ENCODE measurements at places on chromosomes 16 and 17.

DNA sequence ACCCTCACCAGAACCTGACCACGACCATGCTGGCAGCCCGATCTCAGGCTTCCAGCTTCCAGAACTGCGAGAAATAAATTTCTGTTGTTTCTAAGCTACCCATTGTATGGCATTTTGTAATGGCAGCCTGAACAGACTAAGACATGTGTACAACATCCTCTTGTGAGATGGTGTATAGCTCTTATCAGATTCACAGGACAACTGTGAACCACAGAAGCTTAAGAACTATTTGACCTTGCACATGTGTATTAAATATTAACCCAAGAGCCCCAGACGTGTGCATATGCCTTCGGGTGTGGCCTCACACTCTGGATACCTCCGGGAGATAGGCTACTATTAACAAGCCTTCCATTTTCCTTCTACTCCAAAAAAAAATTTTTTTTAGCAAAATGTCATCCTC, 248.9 kb downstream of the SLC39A11 start:
- DNase-seq, result no peak

GRCh38 chr17:51921500-51921899, 237.0 kb downstream of the CA10 start:
- no peak for DNase-seq

DNA sequence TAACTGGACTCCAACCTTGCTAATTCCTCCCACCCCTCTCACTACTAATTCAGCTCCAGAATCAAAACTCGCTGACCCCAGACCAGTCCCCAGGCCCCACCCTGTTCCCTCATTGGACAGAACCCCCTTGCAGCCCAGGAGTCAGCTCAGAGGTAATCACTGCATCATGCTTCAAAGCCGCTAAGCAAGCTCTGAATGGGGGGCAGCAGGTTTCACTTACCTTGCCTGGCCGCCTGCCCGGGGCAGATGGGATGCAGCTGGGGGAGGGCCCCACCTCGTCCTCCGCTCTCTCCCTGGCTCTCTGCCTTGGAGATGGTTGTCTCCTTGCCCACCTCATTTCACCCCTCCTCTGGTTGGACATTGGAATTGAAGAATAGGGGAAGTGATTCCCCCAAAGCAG, 4.8 kb upstream of the NGFR start:
- no peak for DNase-seq

DNA sequence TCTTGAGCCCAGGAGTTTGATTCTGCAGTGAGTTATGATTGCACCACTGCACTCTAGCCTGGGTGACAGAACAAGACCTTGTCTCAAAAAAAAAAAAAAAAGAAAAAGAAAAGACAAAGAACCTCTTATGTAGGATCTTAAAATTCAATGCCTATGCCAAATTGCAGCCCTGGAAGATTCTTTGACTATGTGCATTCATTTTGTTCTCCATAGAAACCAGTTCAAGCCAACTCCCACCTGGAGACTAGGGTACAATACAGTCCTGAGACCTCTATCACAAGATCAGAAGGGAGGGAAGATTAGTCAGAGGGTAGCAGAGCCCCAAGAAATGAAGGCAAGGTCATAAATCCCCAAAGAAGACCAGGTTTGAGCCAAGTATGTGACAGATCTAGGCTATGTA, 90.6 kb upstream of the HAS3 start:
- no peak for DNase-seq

DNA sequence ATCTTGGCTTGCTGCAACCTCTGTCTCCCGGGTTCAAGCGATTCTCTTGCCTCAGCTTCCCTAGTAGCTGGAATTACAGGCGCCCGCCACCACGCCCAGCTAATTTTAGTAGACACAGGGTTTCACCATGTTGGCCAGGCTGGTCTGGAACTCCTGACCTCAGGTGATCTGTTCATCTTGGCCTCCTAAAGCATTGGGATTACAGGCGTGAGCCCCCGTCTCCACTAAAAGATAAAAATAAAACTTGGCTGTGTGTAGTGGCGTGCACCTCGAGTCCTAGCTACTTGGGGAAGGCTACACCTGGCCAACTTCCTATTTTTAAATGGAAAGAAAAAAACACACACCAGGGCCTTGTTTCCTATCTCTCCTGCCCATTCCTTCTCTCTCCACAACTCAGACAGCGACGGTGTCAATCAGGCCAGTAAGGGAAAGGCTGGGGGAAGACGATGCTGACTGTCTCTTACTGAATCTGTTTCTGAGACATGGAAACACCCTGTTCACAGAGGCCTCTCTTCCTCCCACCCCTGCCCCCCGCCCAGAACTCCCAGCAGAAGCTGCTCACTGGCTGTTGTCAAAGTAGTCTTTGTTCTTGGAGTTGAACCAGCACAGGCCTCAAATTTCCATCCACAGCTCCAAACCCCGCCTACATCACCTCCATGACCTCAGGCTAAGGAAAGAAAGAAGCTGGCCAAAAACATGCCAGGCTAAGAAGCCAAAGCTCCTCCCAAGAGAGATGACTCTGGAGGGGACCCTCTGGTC, 96.6 kb downstream of the NXN start:
- DNase-seq, result no peak

DNA sequence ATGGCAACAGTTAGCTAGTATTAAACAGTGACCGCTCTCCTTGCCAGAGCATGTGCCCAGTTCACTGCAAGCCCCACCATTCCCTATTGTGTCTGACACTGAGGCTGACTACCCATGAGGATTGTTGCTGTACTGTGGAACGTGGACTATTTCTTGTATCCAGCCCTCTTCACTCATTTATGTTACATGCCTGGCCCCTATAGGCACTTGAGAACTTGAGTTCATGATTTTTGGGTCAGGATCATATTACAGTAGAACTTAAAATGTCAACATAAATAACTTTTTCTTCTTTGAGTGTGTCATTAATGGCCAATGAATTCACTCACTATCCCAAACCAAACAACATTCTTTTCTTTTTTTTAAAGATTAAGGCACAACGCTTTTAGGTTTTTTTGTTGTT, 55.7 kb downstream of the LYRM1 start:
- no peak for DNase-seq

- DNase-seq, result no peak
Measured at GRCh38 chr16:68656751-68657150, 11.6 kb downstream of the CDH3 start.

GRCh38 chr17:42053731-42054500, 3.5 kb upstream of the C17orf113 start:
- DNase-seq, result no peak

GRCh38 chr16:58584831-58585505, 44.7 kb downstream of the CNOT1 start:
- no peak for DNase-seq

Measured in MV-4-11 (cell line).